Peyer's patch (tissue), 4 donors: ENCODE measurements at places on chromosomes 4 and X. TPM values are rescaled to one million over a fixed set of nuclear protein-coding genes. Genes with fewer than 3 reads are reported as not detected.
A peak's percentile ranks its signal among the peaks of the same experiment; 100 is the strongest.

TBX22 gene
- total RNA-seq: not detected

DNA sequence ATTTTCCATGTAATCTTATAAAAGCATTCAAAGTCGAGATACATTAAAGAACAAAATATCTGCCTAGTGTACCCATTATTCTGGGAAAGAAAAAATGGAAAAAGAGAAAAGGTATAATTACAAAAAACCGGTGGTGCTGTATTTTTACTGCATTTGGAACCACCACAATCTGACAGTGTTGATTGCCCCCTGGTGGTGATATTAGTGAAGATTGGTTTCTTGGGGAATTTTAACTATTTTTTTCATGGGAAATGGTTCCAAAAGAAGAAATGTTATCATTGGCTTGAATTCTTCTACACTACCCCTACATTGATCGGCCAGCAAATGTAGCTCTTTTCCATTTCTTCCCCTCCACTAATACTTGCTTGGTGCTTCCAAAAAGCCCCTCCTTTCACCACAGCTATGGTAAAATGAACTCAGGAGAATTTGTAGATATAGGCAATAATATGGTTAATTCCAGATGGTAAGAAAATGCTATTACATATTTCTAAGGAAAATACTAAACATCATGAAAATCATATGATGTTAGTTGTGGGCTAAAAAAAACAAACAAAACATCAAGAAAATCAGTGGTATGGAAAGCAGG lies 50.0 kb downstream of the COX18 start:
- no peak for DNase-seq
- no peaks in the 10 kb centered on the region for H3K36me3 ChIP-seq
- no peak overlapping the region for H3K27ac ChIP-seq

DNA sequence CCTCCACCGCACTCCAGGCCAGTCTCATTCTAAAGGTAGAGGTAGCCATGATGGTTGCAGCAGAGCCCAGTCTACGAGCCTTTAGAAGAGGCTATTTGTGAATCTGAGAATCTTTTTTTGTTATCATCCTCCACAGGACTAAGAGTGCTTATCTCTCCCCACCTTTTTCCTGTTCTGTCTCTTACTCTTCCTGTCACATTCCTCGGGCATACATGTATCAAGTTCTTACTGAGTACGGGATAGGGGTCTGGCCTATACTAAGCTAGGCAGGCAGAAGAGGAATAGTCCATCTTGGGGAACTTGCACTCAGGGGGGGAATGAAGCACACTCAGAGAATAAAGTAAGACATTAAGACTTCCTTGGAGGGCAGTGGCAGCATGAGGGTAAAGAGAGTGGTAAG lies 25.7 kb downstream of the LAS1L start:
- no peaks in the 10 kb centered on the region for H3K36me3 ChIP-seq
- no peaks in the 10 kb centered on the region for H3K27me3 ChIP-seq
- no peaks in the 10 kb centered on the region for H3K4me1 ChIP-seq
- no peak for DNase-seq
- no peak overlapping the region for H3K4me3 ChIP-seq
- no peak overlapping the region for H3K27ac ChIP-seq

DNA sequence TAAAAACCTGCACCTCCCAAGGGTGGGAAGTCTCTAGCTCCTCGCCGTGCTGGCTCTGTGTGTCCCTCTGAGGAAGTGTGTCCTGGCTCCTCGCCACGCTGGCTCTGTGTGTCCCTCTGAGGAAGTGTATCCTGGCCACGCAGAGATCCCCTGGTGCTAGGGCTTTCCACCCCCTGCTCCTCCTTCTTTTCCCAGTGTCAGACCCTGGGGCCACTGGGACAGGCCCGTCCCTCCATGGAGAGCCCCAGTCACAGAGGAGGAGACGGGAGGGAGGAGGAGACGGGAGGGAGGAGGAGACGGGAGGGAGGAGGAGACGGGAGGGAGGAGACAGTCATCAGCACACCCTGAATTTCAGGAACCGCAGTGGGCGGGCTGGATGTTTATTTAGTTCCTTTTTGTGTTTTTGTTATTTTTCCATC lies 53.8 kb upstream of the HGFAC start:
- peaks cover 30% of the 10 kb centered on the region for H3K4me1 ChIP-seq
- DNase-seq: no peak
- peak overlapping the region; percentile 23 for H3K4me3 ChIP-seq

- no peak for DNase-seq
- no peak overlapping the region for H3K4me3 ChIP-seq
- H3K4me1 ChIP-seq: no peaks in the 10 kb centered on the region
- H3K36me3 ChIP-seq: no peaks in the 10 kb centered on the region
- no peaks in the 10 kb centered on the region for H3K27me3 ChIP-seq
- H3K27ac ChIP-seq: no peak overlapping the region
Measured at GRCh38 chr4:75101906-75102786, 169.2 kb downstream of the PARM1 start.

- DNase-seq: no peak
- H3K4me3 ChIP-seq: no peak overlapping the region
- H3K36me3 ChIP-seq: no peaks in the 10 kb centered on the region
Measured at GRCh38 chr4:20462426-20463175, 210.9 kb downstream of the SLIT2 start.

- H3K27ac ChIP-seq: no peak overlapping the region
- no peaks in the 10 kb centered on the region for H3K36me3 ChIP-seq
- no peaks in the 10 kb centered on the region for H3K27me3 ChIP-seq
- H3K4me1 ChIP-seq: no peaks in the 10 kb centered on the region
- no peak for DNase-seq
Measured at GRCh38 chrX:1221296-1221845, 8.9 kb upstream of the CRLF2 start.

DNA sequence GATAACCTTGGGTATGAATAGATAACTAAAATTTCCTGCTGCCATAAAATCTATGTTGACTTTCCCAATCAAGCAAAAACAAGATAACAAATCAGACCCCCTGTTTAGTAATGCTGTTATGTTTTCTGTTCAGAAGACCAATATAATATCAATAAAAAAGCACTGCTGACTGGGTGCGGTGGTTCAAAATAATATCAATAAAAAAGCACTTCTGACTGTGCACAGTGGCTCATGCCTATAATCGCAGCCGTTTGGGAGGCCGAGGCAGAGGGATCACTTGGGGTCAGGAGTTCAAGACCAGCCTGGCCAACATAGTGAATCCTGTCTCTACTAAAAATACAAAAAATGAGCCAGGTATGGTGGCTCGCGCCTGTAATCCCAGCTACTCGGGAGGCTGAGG lies 36.7 kb downstream of the ANTXR2 start:
- H3K27ac ChIP-seq: peak overlapping the region; percentile 81
- no peak for DNase-seq
- H3K27me3 ChIP-seq: no peaks in the 10 kb centered on the region
- H3K4me1 ChIP-seq: no peaks in the 10 kb centered on the region

DNA sequence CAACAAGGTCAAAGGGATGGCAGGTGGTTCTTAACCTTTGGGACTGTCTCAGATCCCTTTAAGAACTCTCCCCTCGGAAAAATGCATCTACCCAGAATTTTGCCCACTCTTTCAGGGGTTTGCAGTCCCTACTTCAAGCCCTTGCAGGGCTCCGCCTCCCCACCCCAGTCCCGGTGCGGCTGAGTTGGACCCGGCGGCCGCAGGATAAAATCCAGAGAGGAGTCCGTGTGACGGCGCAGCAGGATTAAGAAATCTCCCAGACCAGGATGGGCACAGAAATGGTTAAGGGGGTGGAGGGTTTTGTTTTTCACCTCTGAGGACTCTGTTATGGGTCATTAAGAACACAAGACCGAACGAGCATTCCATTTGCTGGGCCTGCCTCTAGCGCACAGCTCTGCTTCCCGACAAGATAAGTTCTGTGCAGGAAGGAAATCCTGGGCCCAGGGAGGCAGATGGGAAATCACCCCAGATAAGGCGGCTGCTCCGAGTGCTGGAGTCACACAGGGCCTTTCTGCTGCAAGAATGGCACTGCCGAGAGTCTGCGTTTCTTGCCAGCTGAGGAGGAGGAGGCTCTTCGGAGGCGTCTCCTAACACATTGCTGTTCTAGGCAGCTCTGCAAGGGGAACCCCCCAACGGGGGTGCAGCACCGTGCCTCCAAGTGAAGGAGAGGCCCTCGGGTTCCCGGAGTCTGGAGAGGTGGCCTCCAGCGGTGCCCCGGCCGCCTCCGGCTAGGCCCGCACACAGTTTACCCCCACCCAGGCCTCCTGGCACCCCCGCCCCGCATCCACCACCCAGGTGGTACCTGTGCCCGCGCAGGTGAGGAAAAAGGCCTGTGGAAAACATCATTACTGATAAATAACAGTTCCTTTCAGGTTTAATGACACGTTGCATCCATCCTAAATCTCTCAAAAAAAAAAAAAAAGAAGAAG lies 277.6 kb downstream of the BCOR start:
- H3K27me3 ChIP-seq: no peaks in the 10 kb centered on the region
- no peak overlapping the region for H3K27ac ChIP-seq
- H3K36me3 ChIP-seq: no peaks in the 10 kb centered on the region
- H3K4me1 ChIP-seq: no peaks in the 10 kb centered on the region
- H3K4me3 ChIP-seq: peak overlapping the region; percentile 46

DNA sequence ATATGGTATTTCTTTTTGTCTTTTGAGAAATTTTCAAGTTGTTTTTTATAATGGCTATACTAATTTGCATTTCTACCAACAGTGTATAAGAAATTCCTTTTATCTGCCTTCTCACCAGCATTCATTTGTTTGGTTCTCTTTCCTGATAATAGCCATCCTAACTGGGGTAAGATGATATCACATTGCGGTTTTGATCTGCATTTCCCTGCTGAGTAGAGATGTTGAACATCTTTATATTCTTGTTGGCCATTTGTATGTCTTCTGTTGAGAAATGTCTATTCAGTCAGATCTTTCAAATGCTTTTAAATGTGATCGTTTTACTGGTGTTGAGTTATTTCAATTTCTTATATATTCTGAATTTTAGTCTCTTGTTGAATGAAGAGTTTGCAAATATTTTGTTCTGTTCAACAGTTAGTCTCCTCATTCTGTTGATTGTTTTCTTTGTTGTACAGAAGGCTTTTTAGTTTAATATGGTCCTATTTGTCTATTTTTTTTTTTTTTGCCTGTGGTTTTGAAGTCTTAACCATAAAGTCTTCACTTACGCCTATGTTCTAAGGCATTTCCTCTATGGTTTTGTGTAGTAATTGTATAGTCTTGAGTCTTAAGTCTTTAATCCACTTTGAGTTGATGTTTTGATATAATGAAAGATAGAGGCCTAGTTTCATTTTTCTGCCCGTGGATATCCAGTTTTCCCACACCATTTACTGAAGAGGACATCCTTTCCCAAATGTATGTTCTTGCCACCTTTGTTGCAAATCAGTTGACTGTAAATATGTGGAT lies 1566.9 kb downstream of the STIM2 start:
- no peaks in the 10 kb centered on the region for H3K36me3 ChIP-seq
- H3K4me1 ChIP-seq: no peaks in the 10 kb centered on the region
- no peak overlapping the region for H3K4me3 ChIP-seq
- H3K27me3 ChIP-seq: no peaks in the 10 kb centered on the region
- no peak overlapping the region for H3K27ac ChIP-seq
- no peak for DNase-seq

- H3K4me1 ChIP-seq: no peaks in the 10 kb centered on the region
- H3K4me3 ChIP-seq: no peak within 1 kb of the TSS
- DNase-seq: no peak
- H3K27ac ChIP-seq: no peak within 1 kb of the TSS
- H3K36me3 ChIP-seq: no peaks in the 10 kb centered on the region
- H3K27me3 ChIP-seq: peaks cover 8% of the 10 kb centered on the region
Measured at GRCh38 chr4:8580321-8581093, at the start of gene GPR78. Gene GPR78, plus strand, starts transcription at chr4:8580392. Its CDS starts 591 bp downstream, at chr4:8580983.

DNA sequence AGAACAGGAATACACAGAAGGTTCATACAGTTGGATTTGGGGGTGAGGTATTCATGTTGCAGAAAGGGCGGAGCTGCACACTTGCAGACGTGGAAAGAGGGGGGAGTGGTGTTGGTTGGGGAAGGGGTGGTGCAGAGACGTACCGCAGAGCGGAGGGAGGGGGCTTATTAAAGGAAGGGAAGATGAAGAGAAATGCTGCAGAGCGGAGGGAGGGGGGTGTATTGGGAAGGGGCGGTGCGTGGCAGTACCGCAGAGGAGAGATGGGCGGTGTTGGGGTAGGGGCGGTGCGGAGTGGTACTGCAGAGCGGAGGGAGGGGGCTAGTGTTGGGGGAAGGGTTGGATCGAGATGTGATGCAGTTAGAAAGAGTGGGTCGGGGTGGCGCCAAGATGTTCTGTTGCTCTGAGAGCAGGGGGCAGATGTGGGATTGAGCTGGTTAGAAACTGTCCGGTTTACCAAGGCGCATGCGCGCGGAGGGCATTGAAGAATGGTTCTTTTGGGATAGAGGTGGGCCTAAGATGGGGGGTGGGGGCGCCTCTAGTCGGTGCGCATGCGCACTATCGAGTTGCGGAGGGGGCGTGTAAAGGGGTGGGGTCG lies 900 bp downstream of the TRO start:
- no peaks in the 10 kb centered on the region for H3K36me3 ChIP-seq
- H3K4me1 ChIP-seq: no peaks in the 10 kb centered on the region
- DNase-seq: peak; percentile 65
- no peak overlapping the region for H3K27ac ChIP-seq
- peak overlapping the region; percentile 38 for H3K4me3 ChIP-seq

DNA sequence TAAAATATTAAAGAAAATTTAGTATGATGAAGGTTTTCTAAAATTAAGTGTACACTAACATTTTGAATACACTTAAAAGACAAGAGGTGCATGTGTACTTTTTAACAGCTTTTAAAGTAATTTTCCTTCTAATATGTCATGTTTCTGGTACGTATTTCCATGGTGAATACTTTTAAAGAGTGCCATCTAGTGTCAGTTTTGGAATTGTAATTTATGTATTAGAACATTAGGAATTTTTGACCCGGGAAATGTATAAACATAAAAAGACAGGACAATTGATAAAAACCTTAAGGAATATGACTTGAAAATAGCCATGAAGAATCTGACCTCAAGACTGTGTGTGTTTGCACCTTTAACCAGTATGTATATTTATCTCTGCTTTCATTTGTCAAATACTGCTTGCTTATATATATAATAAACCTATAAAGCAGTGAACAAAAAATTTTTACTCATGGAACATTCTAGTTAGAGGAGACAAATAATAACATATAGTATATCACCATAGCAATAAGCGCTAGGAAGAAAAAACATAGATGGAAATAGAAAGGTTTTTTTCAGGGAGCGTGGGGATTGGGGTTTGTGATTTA lies 7.2 kb downstream of the GSTCD start:
- H3K27me3 ChIP-seq: no peaks in the 10 kb centered on the region
- DNase-seq: no peak
- H3K27ac ChIP-seq: no peak overlapping the region
- no peak overlapping the region for H3K4me3 ChIP-seq
- no peaks in the 10 kb centered on the region for H3K4me1 ChIP-seq
- H3K36me3 ChIP-seq: no peaks in the 10 kb centered on the region

- no peak overlapping the region for H3K4me3 ChIP-seq
- no peaks in the 10 kb centered on the region for H3K27me3 ChIP-seq
- H3K4me1 ChIP-seq: no peaks in the 10 kb centered on the region
- no peak for DNase-seq
- no peak overlapping the region for H3K27ac ChIP-seq
- H3K36me3 ChIP-seq: no peaks in the 10 kb centered on the region
Measured at GRCh38 chrX:8345473-8345872, 119.2 kb upstream of the VCX3B start.
